Adrenal gland (tissue), 19 donors: ENCODE measurements at places on chromosomes 5 and 9. TPM values are rescaled to one million over a fixed set of nuclear protein-coding genes. Genes with fewer than 3 reads are reported as not detected.

The PCDHGB5 gene
- 9.6 TPM for total RNA-seq

The PJA2 gene
- 104 TPM for total RNA-seq

The KIF24 gene
- 0.72 TPM for total RNA-seq

GRCh38 chr9:9538356-9538755 lies 1074.4 kb downstream of the PTPRD start:
- no peak overlapping the region for H3K4me3 ChIP-seq
- DNase-seq, result no peak
- H3K27ac ChIP-seq, result no peak overlapping the region
- H3K36me3 ChIP-seq, result no peaks in the 10 kb centered on the region
- H3K27me3 ChIP-seq, result no peaks in the 10 kb centered on the region

- H3K27ac ChIP-seq, result peak overlapping the region; percentile 95
- H3K4me3 ChIP-seq, result no peak overlapping the region
- DNase-seq, result no peak
- H3K36me3 ChIP-seq, result no peaks in the 10 kb centered on the region
Observed at GRCh38 chr9:134185536-134186011, 21.2 kb upstream of the RNU6ATAC start.

GRCh38 chr9:6584881-6585597 lies 60.5 kb downstream of the GLDC start:
- no peaks in the 10 kb centered on the region for H3K27me3 ChIP-seq
- no peak overlapping the region for H3K4me3 ChIP-seq
- H3K27ac ChIP-seq, result no peak overlapping the region
- H3K36me3 ChIP-seq, result no peaks in the 10 kb centered on the region

- H3K36me3 ChIP-seq, result peaks cover 24% of the 10 kb centered on the region
- H3K4me1 ChIP-seq, result peaks cover 17% of the 10 kb centered on the region
- no peak overlapping the region for H3K4me3 ChIP-seq
- DNase-seq, result no peak
- H3K27ac ChIP-seq, result peak overlapping the region; percentile 97
Observed at GRCh38 chr5:132865668-132866341, 464 bp downstream of the GDF9 start.

DNA sequence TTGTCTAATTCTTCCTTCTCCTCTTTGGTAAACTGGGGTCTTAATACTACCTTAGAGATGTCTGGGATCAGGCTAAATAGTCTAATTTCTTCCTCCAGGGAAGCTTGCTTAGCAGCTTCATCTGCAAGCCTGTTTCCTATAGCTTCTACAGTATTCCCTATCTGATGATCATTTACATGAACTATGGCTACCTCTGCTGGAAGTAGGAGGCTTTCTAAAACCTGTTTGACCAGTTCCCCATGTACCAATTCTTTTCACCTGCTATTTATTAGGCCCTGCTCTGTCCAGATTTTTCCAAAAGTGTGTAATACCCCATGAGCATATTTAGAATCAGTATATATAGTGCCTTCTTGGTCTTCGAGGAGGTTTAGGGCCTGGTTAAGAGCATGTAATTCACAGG lies 619.8 kb downstream of the HINT1 start:
- H3K4me1 ChIP-seq, result no peaks in the 10 kb centered on the region
- no peak overlapping the region for H3K4me3 ChIP-seq
- H3K27me3 ChIP-seq, result no peaks in the 10 kb centered on the region
- DNase-seq, result no peak
- no peak overlapping the region for H3K27ac ChIP-seq

DNA sequence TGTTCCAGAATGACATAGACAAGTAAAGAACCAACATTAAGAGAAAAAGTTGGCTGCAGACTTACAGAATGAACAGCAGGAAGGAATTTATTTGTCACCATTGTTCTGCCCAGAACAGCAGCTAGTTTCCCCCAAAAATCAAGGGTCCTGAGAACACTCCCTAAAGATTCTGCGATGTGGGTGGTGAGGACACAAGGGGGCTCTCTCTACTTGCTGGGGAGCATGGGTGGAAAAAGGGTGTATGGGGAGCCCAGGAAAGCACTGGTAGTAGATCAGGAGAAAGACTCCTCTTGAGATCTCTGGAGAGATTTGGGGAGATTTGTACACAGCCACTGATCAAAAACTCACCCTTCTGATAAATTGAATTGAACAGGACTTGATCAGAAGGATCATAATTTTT lies 316.5 kb downstream of the KCTD16 start:
- no peak overlapping the region for H3K27ac ChIP-seq
- no peak for DNase-seq
- no peaks in the 10 kb centered on the region for H3K4me1 ChIP-seq
- H3K4me3 ChIP-seq, result no peak overlapping the region
- H3K27me3 ChIP-seq, result no peaks in the 10 kb centered on the region
